ENCODE measurements at places on chromosomes 12 and 14.
A peak's percentile ranks its signal among the peaks of the same experiment; 100 is the strongest.

GRCh38 chr12:81128930-81129554 is 51.2 kb downstream of the ACSS3 start:
- DNase-seq, result no peak

GRCh38 chr12:103716517-103717196 is 124.4 kb downstream of the NT5DC3 start:
- DNase-seq, result no peak

GRCh38 chr14:30655124-30655523 is 33.0 kb downstream of the SCFD1 start:
- no peak for DNase-seq

GRCh38 chr12:42180990-42181596 is 36.4 kb upstream of the GXYLT1 start:
- DNase-seq, result no peak

DNA sequence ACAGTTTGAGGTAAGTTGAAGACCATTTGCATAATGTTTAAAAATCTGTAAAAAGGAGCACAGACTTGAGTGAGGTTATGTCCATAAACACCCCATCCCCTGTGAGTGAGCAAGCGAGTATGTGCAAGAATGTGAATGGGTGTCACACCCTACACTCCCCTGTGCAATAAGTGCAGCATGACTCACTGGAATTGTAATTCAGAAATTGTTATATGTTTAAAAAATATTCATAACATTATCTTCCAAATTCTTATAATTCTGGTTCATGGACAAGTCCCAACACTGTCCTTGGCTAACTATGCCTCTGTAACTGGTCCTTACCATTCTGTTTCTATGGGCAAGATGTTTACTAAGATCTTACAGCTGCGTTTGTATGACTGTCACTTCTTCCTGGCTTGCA is 207.8 kb upstream of the FAR2 start:
- no peak for DNase-seq

DNA sequence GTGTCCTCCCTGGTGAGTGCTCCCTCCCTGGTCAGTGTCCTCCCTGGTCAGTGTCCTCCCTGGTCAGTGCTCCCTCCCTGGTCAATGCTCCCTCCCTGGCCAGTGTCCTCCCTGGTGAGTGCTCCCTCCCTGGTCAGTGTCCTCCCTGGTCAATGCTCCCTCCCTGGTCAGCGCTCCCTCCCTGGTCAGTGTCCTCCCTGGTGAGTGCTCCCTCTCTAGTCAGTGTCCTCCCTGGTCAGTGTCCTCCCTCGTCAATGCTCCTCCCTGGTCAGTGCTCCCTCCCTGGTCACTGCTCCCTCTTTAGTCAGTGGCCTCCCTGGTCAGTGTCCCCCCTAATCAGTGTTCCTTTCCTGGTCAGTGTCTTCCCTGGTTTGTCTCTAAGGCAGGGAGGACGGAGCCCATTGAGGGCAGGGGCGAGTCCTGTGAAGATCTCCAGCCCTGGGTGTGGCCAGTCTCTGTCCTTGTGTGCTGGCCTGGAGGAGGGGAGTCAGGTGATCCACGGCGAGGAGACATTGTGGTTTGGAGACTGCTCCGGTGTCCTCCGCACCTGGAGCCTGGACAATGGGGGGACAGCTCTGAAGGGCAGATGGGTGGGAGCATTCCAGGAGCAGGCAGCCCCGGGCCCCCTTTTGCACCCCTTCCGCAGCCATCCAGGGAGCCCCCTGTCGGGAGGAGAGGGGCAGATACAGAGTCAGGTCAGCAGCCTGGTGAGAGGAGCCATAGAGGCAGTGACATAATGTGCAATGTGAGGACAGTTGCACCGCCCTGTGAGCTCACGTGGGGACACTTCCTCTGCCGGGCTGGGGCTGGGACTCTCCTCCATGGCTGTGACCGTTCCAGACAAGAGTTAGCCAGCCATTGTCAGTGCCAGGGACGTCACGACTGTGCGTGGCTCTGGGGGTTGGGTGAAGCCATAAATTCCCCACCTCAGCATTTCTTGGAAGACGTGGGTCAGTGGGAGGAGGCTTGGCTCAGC is 93.4 kb downstream of the ADGRD1 start:
- DNase-seq, result no peak

DNA sequence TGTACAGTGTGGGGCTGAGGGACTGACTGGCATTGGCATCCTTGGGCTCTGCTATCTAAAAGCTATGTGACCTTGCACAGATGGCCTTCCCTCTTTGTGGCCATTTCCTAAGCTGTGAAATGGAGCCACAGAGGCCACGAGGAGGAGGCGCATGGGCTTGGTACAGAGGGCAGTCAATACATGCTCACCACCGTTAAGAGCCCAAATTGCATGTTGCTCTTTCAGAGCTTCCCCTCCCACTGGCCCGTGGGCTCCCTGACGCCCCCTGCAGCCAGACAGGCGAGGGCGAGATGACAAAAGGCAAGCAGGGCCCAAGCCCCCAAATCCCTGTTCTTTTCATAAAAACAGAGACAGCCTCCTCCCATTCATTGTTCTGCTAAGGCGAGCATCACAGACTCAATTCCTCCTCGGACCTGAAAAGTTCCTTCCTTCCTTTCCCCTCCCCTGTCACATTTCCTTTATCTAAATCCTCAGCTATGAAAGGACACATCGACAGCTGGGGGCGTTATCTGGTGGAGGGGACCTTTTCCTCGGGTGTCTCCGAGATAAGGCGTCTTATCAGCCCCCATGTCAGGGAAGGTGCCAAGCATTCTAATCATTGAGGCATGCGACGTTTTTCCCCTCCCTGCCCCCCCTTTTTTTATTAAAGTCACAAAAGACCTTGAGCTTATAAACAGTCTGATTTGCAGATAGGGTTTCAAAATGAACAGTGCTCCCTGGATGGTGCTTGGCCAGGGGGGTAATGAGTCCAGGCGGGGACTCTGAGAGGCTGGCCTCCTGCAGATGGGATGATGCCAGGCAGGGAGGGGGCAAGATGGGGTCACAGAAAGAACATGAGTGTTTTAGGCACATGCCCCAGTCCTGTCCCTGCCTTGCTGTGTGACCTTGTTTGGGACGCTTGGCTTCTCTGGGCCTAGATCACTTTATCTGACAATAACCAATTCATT is 26.4 kb downstream of the FAM222A start:
- DNase-seq, result peak; percentile 25

- DNase-seq, result no peak
Observed at GRCh38 chr12:14408208-14408607, 42.7 kb downstream of the ATF7IP start.

DNA sequence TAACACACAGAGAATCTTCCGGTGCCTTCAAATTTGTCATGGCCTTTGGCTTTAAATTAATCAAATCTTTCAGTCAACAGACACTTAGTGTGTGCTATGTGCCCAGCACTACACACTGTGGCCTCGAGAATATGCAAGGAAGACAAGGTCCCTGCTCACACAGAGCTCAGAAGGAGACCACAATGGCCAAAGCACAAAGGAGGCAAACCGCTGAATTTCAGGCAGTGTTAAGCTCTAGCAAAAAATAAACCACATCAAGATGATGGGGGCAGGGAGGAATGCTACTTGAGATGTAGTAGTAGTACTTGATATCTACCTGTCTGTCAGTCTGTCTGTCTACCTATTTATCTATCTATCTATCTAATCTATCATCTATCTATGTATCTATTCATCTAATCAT is 227.9 kb downstream of the TMEM132D start:
- DNase-seq, result no peak

DNA sequence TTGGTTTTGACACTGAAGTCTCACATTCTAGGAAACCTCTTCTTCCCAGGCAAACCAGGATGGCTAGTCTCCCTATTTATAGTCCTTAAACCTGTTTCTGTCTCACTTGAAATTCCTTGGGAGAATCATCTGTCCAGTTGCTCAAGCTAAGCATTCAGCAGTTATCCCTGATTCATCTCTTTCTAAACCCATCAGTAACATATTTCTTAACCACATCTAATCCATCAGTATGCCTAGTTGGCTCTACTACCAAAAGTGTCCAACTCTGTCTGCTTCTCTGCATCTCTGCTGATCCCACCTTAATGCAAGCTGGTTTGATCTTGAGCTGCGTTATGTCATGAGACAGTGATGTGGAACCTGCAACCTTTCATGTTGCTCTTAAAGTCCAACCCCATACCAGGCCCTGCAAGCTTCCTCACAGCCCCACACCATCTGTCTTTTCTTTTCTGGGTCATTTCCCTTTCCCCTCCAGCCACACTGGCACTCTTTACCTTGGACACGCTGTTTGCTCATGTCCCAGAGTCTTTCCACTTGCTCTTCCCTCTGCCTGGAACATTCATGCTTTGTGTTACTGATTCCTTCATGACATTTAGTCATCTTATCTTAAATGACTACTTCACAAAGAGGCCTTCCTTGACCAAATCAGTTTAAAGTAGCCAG is 380.8 kb upstream of the RGS6 start:
- no peak for DNase-seq

DNA sequence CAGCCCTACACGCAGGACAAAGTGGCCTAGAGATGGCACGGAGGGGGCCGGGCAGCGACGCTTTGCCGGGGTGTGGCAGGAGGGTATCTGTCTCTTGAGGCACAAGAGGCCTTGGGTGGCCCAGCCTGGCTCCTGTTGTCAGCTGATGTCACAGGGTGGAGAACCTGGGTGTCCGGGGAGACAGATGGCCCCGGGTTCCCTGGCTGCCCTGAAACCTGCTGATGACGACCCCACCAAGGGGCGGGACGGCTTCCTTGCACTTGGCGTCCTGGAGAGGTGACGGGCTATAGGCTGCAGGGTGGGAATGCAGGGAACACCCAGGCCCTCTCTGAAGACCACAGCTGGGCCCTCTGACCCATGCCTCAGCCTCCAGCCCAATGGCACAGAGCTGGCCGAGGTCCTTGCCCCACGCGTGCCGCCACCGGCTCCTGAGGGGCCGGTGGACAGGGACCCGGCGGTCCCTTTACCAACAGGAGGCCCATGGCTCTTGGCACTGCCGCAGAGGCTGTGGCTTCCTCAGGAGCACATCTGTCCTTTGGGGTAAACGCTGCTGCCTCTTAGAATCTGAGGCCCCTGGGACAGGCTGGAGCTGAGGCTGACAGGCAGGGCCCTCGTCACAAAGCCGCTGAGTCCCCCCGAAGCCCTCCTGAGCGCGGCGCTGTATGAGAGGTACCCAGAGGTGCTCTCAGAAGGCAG is 16.4 kb downstream of the TRMT61A start:
- no peak for DNase-seq

- no peak for DNase-seq
Observed at GRCh38 chr14:89015016-89015415, 190.6 kb downstream of the TTC8 start.

- no peak for DNase-seq
Observed at GRCh38 chr12:93139028-93139665, 210.1 kb upstream of the EEA1 start.
